Psoas muscle (tissue), 8 donors: ENCODE measurements at places on chromosomes 5 and 9. TPM values are rescaled to one million over a fixed set of nuclear protein-coding genes. Genes with fewer than 3 reads are reported as not detected.

- DNase-seq, result no peak
- H3K4me1 ChIP-seq, result no peaks in the 10 kb centered on the region
- H3K27ac ChIP-seq, result no peak overlapping the region
- no peaks in the 10 kb centered on the region for H3K27me3 ChIP-seq
- no peaks in the 10 kb centered on the region for H3K36me3 ChIP-seq
- no peak overlapping the region for H3K4me3 ChIP-seq
Measured at GRCh38 chr5:172570594-172571334, 70.3 kb upstream of the NEURL1B start.

TAS2R1 gene
- total RNA-seq, result not detected

DNA sequence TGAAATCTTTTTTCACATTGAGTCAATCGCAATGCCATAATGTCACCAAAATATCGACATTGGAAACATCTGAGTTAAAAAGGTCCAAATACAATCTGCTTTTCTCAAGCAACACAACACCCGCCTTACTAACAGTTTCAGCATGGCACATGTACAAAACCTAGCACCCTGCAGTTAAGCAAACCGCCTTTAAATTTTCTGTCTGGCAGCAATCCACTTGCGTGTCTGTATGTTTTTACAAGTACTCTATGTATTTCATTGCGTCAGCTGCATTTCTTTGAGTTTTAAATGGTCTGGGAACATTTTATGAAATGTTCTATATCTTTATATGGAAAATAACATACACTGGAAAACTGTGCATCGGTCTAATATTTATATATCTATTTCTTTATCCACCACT, 134.6 kb downstream of the DENND1A start:
- H3K27ac ChIP-seq, result no peak overlapping the region
- H3K36me3 ChIP-seq, result no peaks in the 10 kb centered on the region
- no peak for DNase-seq
- H3K4me1 ChIP-seq, result peaks cover 3% of the 10 kb centered on the region
- H3K4me3 ChIP-seq, result no peak overlapping the region

- no peaks in the 10 kb centered on the region for H3K27me3 ChIP-seq
- H3K27ac ChIP-seq, result no peak overlapping the region
- no peak for DNase-seq
- no peak overlapping the region for H3K4me3 ChIP-seq
- no peaks in the 10 kb centered on the region for H3K4me1 ChIP-seq
Measured at GRCh38 chr9:121537283-121537682, 37.6 kb upstream of the GGTA1 start.

GMCL2 gene
- total RNA-seq, result not detected

GRCh38 chr5:6611334-6612256, 21.2 kb downstream of the NSUN2 start:
- H3K36me3 ChIP-seq, result peaks cover 100% of the 10 kb centered on the region
- no peak overlapping the region for H3K27ac ChIP-seq
- H3K4me1 ChIP-seq, result peaks cover 7% of the 10 kb centered on the region
- no peak for DNase-seq
- H3K4me3 ChIP-seq, result no peak overlapping the region

DNA sequence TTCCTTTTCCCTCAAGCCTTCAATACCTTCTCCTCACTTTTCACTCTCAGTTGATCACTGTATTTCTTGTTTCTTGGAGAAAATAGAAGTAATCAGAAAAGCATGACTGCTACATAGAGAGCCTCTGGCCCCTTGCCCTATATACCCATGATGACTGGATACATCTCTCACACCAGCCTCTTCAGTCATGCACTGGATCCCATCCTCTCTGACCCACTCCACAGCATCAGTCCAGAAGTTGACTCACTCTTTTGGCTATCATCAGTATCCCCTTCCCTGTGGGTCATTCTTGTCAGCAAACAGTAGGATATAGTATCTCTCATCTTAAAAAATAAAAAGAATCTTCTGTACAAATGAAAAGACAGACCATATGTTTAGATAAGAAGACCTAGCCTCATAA, 32.9 kb downstream of the PTCD2 start:
- H3K27ac ChIP-seq, result no peak overlapping the region
- H3K4me1 ChIP-seq, result no peaks in the 10 kb centered on the region
- H3K4me3 ChIP-seq, result no peak overlapping the region
- H3K36me3 ChIP-seq, result no peaks in the 10 kb centered on the region
- no peak for DNase-seq
- H3K27me3 ChIP-seq, result no peaks in the 10 kb centered on the region

DNA sequence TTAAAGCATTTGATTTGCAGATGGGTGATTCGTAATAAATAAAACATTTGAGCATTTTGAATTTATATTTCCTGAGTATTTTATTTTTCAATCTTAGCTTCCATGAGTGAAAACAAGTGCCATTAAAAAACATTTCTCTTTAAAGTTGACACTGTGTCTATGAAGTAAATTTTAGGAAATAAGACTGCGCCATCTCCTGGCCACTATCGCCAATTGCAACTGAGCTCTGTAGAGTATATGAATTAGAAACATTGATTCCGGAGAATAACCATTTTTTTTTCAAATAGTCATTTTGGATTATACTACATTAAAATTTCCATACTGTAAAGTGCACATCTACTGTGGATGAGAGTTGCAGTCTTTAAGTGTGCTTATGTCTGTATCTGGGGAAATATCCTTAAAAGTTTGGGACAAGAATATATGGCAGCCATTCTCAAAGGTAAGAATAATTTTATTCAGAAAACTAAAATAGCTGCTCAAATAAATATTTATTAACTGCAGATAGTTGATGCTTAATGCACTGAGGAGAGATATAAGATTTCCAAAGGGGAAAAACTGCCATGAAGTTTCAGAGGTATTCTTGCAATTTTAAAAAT, 5.9 kb downstream of the DMRTA1 start:
- peak; percentile 19 for DNase-seq
- H3K36me3 ChIP-seq, result no peaks in the 10 kb centered on the region
- H3K4me1 ChIP-seq, result peaks cover 4% of the 10 kb centered on the region
- H3K27me3 ChIP-seq, result no peaks in the 10 kb centered on the region
- H3K27ac ChIP-seq, result no peak overlapping the region
- no peak overlapping the region for H3K4me3 ChIP-seq

DNA sequence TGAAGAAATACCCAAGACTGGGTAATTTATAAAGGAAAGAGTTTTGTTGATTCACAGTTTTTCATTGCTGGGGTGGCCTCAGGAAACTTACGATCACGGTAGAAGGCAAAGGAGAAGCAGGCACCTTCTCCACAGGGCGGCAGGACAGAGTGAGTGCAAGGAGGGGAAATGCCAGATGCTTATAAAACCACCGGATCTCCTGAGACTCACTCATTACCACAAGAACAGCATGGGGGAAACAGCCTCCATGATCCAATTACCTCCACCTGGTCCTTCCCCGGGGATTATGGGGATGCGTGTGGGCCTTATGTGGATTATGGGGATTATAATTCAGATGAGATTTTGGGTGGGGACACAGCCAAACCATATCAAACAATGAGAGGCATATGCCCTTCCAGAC, 18.5 kb upstream of the RORB start:
- no peak overlapping the region for H3K27ac ChIP-seq
- H3K36me3 ChIP-seq, result no peaks in the 10 kb centered on the region
- DNase-seq, result no peak
- H3K4me3 ChIP-seq, result no peak overlapping the region
- no peaks in the 10 kb centered on the region for H3K4me1 ChIP-seq
